ENCODE measurements at places on chromosomes 7 and 10.

GRCh38 chr7:150954986-150955518 lies 23.1 kb downstream of the KCNH2 start:
- no peak for DNase-seq

DNA sequence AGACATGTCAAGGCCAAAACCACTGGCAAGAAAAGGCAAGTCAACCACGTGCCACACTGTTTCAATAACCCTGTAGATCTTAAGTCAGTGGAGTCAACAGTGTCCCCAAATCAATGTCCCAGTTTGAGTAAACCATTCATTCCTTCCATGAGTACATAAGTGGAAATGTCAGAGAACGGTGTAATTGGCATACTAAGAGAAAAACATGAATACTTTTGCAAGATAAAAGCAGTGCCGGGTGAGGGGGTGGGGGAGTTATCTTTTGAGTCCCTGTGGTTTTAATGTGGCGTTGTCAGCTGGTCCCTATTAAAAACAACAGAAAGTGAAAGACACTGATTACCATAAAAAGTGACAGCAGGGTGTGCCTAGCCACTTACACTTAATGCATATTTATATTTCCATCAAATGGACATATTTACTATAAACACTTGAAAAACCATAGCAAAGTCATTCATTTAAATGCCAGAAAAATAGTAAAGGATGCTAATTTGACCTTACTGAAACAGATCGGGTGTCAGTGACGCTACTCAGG lies 37.8 kb downstream of the RSU1 start:
- DNase-seq, result no peak

GRCh38 chr10:27568196-27569175 lies 64.4 kb downstream of the RAB18 start:
- DNase-seq, result no peak

GRCh38 chr7:34044306-34044643 lies 138.9 kb downstream of the BMPER start:
- DNase-seq, result no peak

- peak; percentile 3 for DNase-seq
Observed at GRCh38 chr7:101816595-101817470, 593 bp upstream of the CUX1 start.

DNA sequence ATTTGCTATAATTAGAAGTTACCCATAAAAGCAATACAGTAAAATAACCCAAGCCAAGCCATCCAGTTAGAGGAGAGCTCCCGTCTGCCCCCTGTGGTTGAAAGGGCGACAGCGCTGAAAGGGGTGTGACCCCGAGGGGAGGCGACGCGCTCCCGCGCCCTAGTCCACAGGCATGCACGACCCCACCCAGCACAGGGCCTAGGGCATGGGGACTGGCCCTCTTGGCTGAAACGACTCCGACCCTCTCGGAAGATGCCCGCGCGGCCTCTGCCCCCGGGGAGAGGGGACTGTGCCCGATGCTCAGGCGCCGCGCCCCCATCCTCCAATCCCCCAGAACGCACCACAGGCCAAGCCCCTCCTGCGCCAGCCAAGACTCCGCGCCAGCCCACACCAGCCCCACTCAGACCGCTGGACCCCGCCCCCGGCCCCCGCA lies 64.0 kb downstream of the CSGALNACT2 start:
- DNase-seq, result no peak

GRCh38 chr10:75424571-75424970 lies 6.9 kb upstream of the LRMDA start:
- DNase-seq, result no peak

DNA sequence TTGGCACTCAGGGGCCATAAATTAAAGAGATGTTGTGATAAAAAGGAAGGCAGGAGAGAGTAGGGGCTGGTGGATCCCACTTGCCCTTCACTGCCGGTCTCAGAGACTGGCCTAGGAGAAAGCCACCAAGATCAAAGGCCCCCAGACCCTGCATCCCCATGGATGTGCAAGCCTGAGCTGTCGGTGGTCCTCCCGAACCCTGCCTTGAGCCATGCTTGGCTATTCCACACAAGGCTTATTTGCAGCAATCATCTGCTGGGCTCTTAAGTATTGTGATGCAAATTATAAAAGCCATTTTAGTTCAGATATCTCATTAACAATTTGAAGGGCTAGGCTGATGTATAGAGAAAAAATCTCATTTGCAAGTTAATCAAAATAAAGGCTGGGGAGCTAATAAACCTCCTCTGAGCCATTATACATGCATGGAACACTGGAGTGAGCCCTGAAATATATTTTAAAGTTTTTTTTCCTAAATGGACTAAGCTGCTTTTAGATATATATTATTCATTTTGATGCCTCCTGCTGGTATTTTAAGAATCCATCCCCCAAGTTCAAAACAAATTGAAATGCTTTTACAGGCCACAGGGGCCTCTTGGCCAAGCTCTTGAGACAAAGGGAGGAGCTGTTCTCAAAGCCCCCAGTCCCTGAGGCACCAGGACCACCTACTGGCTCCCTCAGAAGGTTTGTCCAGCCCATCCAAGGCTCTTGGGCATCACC lies 28.1 kb downstream of the OAT start:
- DNase-seq, result no peak

DNA sequence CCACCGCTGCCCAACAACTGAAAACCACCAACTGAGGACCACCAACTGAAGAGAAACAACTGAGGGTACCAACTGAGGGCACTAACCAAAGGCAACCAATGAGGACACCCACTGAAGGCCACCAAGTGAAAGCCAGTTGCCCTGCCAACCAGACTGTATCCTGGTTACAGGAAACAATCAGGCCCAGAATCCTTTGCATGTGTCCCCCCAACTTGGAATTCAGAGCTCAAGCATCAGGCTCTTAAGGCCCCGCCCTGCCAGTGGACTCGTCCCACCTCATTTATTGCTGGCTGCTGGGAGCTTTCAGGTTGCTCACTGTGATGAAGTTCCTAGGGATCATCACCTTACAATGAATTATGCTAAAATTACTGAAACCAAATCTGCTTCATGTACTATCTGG lies 76.6 kb upstream of the ABI1 start:
- DNase-seq, result no peak

DNA sequence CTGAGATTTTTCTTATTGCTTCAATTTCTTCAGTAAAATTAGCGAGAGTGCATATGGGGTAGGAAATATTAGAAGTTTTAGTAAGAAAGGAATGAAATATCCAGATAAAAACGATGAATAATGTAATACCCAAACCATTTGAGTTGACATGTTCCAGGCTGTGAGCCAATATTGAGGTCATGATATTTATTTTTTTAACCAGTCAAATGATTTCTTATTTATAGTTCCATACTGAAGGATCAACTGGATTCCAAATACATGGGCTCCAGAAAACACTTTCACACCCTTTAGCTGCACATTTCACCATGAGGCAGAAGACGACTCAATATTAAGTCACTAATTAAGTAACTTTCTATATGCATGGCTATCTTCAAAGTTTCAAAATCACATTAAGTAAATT lies 312.5 kb downstream of the PPP1R3A start:
- no peak for DNase-seq

GRCh38 chr7:20304366-20304765 lies 26.3 kb upstream of the ITGB8 start:
- DNase-seq, result no peak

- no peak for DNase-seq
Observed at GRCh38 chr10:69088801-69089501, 1.0 kb downstream of the SRGN start.

DNA sequence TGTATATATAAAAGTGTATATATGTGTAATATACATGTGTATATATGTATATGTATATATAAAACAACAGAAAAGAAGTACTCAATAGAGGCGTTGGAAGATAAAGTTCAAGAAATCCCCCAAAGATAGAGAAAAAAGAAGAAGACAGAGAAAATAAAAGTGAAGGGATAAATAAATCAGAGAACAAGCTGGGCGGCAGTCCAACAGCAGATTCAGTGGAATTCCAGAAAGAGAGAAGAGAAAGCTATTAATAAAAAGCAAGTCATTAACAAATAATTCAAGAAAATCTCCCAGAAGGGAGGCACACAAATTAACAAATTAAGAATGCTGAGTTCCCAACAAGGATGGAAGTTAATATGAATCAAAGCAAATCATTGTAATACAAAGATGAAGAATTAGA lies 59.3 kb upstream of the RNF148 start:
- DNase-seq, result no peak

GRCh38 chr10:58341422-58341821 lies 6.6 kb downstream of the UBE2D1 start:
- DNase-seq, result no peak

DNA sequence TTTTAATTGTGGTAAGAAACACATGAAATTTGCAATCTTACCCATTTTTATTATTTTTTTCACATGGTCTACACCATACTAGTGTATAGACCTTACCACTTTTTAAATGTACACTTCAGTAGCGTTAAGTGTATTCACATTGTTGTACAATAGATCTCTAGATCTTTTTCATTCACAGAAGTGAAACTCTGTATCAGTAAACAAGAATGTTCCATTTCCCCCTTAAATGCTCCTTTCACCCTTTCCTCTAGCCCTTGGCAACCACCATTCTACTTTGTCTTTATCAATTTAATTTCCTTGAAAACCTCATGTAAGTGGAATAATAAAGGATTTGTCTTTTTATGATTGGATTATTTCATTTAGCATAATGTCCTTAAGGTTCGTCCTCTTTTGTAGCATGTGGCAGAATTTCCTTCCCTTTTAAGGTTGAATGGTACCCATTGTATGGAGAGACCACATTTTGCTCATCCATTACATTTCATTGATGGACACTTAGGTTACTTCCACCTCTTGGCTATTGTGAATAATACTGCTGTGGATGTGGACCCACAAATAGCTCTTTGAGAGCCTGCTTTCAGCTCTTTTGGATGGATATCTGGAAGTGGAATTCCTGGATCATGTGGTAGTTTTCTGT lies 45.7 kb downstream of the SNX10 start:
- no peak for DNase-seq

DNA sequence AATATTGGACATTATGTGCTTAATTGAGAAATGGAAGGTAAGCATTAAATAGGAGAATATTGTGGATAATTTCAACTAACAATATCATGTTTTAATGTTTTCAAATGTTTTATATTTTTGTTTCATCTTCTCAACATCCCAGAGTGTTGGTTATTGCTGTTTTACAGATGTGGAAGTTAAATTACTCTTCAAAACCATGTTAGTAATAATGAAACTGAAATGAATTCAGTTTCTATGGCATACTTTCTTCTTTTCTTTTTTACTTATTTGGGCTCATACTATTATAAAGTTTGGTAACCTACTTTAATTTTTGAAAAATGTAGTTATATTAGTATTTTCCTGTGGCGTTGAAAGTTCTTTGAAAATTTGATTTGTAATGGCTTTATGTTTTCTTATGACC lies 4.2 kb downstream of the GLRX3 start:
- no peak for DNase-seq

All from NCI-H1694 treated with DMSO at 0.1 percent for 48 hours (cell line).